ENCODE measurements at places on chromosomes 2 and 18.
A peak's percentile ranks its signal among the peaks of the same experiment; 100 is the strongest.

DNA sequence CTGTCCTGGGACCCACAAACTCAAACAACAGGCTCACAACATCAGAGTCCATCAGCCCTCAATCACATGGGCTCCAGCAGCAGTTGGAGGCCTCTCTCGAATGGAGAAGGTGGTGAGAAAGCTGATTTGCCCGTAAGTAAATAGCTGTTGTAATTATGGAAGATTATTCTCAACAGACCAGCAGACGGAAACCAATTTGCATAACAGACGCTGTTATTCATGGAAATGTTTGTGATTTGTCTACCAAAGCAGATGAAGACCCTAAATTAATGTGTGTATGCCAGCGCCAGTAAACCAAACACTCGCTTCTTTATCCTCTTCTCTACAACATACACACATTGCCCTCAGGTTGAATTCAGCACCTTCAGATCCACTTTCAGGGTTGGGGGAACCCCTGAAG, 23.4 kb upstream of the GALNT14 start:
- no peak for DNase-seq

- no peak for DNase-seq
Measured at GRCh38 chr2:110675679-110676078, 2.2 kb downstream of the BUB1 start.

DNA sequence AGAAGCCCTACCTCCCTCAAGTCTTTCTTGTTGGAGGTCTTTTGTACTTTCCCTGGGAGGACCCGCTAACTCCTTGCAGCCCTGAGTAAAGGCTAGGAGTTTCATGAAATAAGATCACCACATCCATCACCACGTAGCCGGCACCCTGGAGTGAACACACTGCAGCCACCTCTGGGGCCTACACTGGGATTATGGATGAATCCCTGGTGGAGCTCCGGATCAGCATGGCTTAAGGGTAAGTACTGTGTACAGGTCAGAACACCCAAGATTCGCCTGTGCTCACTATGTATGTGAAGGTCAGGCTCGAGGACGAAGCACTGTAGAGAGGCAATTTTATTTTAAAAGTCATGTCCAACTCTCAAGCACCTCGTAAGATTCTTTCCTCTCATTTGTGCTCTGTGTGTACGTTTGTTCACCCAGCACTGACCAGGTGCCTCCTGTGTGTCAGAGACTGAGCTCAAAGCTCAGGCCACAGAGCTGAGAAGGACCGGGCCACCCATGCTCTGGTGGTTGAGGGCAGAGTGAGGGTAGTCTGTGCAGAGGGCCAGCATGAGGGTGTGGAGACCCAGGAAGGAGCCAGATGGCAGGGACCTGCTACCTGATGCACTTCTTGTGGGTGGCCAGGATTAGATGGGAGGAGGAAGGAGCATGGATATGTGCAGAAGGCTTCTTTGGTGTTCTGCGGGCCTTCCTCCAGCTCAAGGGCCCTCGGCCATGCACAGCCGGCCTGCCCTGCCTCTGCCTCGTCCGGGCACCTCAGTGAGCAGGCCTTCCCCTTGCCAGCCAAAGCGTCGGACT, 66.7 kb upstream of the TFCP2L1 start:
- no peak for DNase-seq

DNA sequence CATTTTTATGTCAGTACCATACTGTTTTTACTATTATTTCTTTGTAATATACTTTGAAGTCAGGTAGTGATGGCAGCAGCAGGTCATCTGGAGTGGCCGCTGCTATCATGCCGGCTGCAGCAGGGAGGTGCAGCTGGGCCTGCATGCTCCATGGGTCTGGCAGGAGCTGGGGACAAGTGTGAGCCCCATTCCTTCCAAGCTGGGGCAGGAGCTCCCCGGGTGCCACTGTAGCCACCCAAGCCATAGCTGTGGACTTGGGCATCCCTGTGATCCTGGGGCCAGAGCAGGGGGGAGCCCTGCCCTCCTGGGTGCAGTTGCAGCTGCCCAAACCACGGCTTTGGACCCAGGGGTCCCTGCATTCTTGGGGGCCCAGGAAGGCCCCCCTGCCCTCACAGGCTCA, 59.2 kb downstream of the CSRNP3 start:
- no peak for DNase-seq

DNA sequence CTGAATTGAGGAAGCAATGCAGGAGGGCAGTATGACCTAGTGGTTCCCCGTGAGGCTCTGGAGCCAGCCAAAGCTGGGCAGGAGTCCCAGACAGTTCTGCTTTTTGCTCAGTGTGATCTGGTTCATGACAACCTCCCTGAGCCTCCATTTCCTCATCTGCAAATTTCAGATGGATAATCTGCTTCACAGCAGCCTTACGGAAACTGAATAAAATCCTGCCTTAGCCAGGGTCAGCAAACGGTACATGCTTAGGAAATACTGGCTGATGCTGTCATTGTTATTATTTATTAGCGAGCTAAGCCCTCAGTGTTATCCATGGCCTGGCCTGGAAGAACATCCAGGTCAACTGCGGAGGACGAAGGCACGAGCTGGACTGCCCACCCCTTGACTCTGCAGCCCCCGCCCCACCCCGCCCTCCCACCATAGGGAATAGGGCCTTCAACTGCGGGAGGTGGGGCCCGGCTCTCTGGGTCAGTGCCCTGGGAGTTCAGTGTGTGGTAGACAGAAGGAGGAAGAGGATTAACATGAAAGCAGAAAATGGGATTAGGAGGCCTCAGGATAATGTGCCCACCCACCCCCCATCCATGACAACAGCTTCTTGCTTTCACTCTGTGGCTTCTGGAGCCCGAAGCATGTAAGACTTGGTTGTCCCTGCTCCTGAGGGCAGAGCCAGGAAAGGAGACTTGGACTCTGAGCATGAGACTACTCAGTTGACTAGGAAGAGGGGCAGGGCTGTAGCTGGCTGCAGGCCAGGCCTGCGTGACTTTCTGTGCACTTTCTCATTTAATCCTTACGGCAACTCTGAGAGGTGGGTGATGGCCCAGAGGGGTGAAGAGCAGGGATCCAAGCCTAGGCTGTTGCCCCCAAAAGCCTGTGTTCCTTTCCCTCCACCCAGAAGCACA, 13.1 kb downstream of the PKDCC start:
- peak; percentile 85 for DNase-seq

GRCh38 chr18:21052385-21052784, 59.2 kb downstream of the ROCK1 start:
- no peak for DNase-seq

- no peak for DNase-seq
Measured at GRCh38 chr18:43279015-43279744, 1.9 kb upstream of the SYT4 start.

DNA sequence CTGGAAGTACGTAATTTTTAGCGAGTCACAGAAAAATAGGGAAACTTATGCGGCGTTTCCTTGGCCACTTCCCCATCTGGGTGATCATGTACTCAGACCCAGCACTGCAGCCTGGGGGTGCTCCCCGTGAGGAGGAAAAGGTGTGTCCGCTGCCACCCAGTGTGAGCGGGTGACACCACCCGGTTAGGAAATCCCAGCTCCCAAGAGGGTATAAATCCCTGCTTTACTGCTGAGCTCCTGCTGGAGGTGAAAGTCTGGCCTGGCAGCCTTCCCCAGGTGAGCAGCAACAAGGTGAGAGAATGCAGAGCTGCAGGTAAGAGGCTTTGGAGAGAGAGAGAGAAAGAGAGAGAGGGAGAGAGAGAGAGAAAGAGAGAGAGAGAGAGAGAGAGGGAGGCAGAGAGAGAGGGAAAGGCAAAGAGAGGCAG, at the start of gene IL1R2:
TSS of gene IL1R2 (plus strand) at position 240 of the 425 bp plus-strand sequence. CDS start 16,616 bp downstream, outside the sequence.
- DNase-seq = peak; percentile 9

DNA sequence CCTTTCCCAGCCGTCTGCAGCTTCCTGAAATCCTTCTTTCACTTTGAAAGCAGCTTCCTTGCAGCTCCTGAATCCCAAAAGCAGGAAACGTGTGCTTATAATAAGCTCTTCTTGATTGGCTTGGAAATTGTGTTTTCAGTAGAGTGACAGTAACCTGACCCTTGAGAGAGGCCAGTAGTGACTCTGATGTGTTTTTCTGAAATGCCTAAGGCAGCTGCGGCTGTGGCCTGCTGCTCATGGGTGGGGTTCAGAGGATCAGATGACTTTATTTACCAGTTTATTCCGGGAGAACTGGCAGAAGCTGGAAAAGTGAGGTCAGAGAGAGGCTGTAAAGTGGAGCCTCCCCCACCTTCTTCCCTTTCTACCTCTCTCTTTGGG, 31.9 kb upstream of the RPIA start:
- peak; percentile 11 for DNase-seq

GRCh38 chr2:64398516-64399129, 55.3 kb upstream of the LGALSL start:
- no peak for DNase-seq

GRCh38 chr2:11056614-11057013, 98.7 kb upstream of the SLC66A3 start:
- no peak for DNase-seq

DNA sequence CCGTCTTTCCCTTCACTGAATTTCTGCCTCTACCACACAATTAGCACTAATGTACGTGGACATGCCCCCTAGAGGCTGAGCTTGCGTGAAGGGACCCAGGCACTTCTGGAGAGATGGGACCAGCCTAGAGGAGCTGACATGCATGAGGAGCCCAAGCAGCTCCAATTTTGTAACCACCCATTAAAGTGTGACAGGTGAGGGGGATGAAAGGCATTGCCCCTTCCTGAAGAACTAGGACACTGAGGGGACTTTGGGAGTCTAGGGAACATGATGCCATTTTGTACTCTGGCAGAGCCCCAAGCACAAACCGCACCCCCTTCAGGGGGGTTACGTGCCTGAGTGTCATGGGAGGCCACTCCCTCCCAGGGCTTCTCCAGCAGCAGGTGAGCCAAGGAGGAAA, 63.6 kb downstream of the HNRNPLL start:
- no peak for DNase-seq

GRCh38 chr2:6916736-6917070, 509 bp upstream of the RNF144A start:
- no peak for DNase-seq

- no peak for DNase-seq
Measured at GRCh38 chr2:56681659-56682396, 498.0 kb downstream of the CCDC85A start.

DNA sequence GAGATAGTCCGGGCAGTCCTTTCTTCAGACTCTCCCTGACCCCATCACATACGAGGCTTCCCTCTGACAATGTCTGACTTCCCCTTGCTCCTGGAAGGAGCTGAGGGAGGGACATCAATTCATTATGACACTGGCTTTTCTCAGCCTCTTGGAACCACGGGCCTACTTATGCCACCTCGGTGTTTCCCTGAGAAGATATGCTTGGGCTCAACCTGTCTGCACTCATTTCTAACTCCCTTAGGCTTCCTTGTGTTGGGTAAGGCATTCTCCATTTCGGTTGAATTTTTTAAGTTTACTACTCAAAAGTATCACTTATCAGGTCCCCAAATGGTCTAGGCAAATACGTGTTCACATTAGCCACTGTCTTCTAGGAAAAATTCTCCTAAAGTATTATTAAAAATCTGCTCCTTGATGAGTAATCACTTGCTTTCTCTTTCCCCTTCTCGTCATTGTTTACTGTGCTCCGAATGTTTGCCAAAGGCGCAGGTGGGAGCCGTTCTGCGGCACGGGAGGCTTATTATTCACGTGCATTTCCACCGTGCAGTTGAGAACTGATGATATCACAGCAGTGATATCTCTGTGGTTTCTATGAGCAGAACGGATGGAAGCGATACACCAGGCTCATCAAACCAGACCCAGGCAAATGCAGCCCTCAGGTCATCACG, 33.1 kb downstream of the ARL4C start:
- DNase-seq = peak; percentile 38

DNA sequence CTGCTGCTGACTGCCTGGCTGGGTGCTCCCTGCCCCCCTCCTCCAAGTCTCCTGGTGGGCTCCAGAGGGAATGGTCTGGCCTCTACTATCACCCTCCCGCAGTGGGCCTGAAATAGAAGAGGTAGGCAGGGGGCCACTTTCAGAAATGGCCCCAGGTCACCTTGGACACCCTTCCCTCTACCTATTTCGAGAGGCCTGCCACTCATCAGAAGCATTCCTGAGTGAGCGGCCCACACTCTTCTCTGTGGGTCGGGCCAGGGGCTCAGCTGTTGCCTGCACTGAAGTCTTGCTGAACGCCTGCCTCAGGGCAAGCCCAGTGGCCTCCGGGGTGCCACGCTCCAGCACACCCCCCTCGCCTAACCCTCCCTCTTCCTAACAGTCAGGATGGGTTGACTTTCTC, 124.9 kb downstream of the TNS1 start:
- no peak for DNase-seq

DNA sequence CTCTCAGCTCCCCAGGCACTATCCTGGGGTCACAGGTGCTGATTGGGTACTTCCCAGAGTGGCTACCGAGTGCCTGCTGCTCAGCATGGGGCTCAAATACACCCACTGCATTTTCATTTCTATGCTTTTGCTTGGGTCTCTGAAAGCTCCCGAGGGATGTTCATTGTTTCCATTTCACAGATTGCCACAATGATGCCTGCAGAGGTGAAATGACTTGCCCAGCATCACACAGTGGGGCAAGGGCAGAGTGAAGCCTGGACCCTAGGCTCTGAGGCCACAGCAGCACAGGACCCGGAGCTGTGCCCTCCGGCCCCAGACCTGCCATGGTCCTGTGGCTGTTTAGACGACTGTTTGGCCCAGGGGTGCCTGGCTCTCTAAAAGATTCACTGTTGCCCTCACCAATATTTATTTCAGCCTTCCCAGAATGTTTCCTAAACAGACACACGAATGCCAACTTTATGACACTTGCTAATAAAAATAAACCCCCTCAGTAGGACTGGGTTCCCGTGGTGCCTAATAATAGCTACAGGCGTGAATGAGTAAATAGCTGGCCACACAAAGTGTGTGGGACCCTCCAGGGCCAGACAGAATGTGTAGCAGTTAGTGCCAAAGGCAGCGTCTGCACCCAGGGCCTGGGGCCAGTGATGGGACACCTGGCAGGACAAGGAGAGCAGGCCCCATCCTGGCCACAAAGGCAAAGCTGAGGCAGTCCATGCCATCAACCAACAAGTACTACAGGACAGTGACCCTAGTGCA, 11.5 kb upstream of the ST8SIA5 start:
- no peak for DNase-seq

DNA sequence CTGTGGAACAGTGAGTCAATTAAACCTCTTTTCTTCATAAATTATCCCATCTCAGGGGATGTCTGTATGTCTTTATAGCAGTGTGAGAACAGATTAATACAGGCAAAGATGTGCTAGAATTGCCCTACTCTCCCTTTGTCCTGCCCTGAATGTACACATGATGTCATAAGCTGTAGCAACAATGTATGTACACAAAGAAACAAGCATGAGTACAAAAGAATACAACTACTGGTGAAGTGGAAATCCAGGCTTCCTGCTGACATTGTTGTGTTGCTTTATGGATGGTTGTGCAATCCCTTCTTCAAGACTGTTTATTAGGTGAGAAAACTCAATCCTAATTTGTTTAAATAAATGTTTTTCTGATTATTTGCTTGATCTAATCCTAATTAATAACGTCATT, 446.6 kb downstream of the DSC3 start:
- no peak for DNase-seq

GRCh38 chr2:239388236-239389151, 12.3 kb downstream of the HDAC4 start:
- no peak for DNase-seq
